ENCODE measurements at places on chromosomes 7 and 10. TPM values are rescaled to one million over a fixed set of nuclear protein-coding genes. Genes with fewer than 3 reads are reported as not detected.

The AKAP9 gene
- 32.4 TPM for total RNA-seq

The SMKR1 gene
- total RNA-seq = 2.2 TPM

The TRPV6 gene
- total RNA-seq = not detected

DNA sequence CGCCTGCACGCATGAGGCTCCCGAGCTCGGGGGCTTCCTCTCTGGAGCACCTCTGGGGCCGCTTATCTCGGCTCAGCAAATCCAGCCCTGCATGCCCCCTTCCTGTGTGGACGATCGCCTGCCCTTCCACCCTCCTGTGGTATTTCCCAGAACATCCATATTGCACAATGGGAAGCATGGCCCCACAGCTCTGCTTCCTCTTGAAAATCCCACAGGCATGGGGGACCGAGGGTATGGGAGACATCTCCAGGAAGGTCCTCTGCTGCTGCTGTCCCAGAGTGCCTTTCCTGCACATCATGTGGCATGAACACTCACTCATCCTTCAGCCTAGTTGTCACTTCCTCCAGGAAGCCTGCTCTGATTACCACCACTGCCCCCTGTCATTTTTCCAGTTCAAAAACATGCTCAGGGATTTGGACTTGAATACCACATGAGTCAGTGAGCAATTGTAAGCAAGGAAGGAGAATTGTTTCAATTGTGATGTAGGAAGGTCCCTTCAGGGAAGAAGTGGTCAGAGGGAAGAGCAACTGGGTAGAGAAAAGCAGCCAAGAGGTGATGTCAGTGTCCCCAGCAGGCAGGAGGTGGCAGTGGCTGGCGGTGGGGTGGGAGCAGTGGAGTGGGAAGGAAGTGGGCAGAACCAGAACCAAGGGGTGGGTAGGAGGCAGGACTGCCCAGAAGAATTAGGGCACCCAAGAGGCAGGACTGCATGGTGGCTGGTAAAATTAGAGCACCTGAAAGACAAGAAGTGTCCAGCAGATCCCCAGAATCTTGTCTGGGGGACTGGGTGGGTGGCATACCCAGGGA lies 67.5 kb upstream of the ZMIZ1 start:
- no peak for DNase-seq

DNA sequence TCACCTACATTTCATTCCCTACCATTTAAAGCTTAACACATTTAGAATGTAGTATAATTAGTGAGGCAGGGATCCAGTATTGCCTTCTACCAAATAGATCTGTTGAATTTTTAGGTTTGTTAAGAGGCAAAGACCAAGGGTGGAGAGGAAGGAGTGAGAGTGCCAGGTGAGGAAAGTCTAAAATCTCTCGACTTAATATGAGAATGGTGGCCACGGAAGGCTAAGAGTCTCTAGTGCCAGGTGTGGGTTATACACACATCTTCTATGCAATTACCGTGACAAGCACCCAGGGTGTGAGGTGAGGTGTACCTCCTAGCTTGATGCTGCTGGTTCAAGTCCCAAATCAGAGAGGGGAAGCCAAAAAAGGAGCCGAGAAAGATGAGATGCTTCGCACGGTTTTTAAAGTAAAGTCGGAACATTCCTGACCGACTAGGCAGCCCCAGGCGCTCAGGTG lies 439 bp downstream of the IQUB start:
- DNase-seq = no peak

DNA sequence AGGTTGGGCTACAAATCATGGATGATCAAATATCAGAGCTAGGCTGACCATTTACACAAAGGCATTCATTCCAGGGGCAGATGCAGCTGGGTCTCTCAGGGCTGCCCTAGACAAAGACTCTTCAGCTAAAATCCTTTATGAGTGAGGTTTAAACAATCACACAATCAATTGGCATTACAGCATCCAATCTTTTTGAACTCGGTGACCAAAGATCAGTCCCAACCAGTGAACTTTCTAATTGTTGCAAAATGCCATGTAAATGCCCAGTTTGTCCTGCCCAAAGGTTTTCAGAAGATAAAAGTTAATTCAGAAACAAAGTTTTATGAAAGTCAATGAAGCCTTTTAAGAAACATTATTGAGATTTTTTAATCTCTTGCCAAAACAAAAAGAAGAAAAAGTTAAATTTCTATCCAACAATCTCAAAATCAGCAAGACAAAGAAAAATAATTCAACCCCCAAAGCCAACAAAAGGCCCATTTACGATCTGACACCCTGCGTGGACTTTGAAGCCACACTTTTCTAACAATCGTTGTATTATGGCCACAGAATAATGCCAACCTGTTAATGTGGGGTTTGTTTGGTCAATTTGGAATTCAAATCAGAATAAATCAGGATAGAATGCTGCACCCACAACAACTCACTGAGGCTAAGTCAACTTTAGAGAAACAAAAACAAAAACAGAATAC lies 40.9 kb downstream of the GPR37 start:
- no peak for DNase-seq

DNA sequence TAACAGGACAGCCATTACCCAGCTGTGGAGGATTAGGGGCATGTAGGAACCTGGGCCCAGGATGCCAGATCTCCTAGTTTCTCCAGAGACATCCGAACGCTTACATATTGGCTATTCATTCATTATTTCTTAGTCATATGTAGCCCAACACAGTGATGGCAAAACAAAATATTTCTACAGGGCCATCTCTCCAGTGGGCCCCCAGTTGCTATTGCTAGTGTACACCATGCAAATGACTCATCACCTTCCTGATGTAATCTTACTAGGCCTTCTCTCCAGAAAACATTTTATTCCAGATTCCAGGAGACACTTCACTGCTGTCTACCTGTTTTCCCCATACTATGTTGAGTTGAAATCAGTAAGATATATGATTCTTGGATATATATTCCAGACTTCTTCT lies 201.7 kb downstream of the PLXDC2 start:
- no peak for DNase-seq

DNA sequence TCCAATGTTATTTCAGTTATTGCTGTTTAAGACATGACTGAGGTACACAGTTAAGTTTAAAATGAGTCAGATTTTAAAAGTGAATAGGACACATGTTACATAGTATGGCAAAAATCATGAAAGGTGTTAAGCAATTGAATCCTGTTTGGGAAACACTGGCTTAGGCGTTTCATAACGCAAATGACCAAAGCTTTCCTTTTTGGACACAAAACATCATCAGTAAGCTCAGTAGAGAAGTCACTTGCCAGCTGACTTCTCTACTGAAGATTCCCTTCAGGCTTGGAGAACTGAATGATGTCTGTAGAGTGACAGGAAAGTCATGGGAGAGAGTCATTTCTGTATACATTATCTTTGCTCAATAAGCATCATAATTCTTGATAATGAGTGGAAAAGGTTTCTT lies 64.4 kb upstream of the RSBN1L start:
- DNase-seq = no peak

- DNase-seq = no peak
Observed at GRCh38 chr10:72912736-72913135, 19.2 kb downstream of the OIT3 start.

All from activated CD4-positive, alpha-beta memory T cell treated with anti-CD3 and anti-CD28 coated beads, Interleukin-2, amount 10 ng/mL, durations not matched to agents 7 days and 5 days (primary cell).